Stimulated activated CD4-positive, alpha-beta T cell treated with anti-CD3 and anti-CD28 coated beads, Interleukin-4, amount 100 ng/mL, for 48 hours (primary cell): ENCODE measurements at places on chromosomes 16 and 17.
A peak's percentile ranks its signal among the peaks of the same experiment; 100 is the strongest.

- no peak for DNase-seq
These were observed 283.3 kb upstream of the FOXF1 start for GRCh38 chr16:86227041-86227440.

- DNase-seq = no peak
These were observed 13.7 kb downstream of the AMFR start for GRCh38 chr16:56411624-56412023.

GRCh38 chr16:18039931-18040330, 296.6 kb downstream of the NPIPA8 start:
- no peak for DNase-seq

DNA sequence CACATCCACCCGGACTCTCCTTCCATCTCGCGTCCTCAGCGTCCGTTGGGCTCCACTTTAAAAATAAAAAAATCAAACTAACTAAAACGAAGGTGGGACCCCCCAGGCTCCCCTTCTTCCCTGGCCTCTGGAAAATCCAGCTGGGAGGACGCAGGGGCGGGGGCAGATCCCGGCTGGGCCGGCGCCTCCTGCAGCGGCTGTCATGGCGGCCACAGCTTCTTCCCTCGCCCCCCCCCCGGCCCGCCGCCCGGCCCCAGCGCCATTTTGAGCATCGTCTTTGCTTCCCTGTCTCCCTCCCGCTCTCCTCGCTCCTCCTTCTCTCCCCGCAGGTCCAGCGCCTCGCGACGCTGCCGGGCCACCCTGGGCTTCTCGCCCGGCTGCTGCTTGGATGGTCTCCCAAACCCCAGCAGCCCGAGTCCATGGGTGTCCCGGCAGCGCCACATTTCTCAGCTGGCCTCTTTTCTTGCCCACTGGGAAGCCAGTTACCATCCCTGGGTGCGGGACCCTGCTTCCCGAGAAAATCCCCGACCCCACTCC, 3.3 kb downstream of the HOXB2 start:
- DNase-seq = peak; percentile 42

- no peak for DNase-seq
These were observed 14.7 kb upstream of the SEZ6 start for GRCh38 chr17:29020576-29020975.
